ENCODE measurements at places on chromosomes 7 and 10.

DNA sequence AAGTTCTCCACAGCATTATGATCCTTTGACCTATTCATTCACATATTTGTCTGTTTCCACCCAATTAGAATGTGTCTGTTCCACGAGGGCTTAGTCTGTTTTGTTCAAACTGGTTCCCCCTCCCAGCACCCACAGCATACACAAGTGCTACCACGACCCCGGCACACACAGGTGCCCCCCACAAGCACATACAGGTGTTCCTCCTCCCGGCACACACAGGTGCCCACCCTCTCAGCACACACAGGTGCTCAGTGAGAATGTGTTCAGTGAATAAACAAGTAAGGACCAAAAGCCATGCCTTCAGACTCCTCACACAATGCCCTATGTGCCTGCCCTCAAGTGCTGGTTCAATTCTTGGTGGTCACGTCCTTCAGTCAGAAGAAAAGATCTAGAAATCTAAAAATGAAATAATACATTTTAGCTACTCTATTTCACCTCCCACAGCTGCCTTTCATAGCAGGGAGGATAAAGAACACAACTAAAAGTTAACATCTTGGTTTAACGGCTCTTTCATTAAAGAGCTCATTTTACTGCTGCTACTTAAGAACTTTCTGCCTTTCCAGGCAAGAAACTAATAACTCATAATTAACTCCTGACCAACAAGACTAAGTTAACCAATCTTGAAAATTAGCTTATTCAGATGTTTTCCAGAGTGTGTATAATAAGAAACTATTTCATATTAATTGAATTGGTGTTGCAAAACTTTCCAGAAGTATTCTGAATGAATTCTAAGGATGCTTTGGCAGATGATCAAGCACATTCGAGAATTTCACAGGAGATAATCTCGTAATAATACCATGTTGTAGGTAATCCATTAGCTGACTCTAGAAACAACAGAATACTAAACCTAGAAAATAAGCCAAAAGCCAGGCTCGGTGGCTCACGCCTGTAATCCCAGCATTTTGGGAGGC is 2.3 kb downstream of the DNMBP start:
- no peak for DNase-seq

DNA sequence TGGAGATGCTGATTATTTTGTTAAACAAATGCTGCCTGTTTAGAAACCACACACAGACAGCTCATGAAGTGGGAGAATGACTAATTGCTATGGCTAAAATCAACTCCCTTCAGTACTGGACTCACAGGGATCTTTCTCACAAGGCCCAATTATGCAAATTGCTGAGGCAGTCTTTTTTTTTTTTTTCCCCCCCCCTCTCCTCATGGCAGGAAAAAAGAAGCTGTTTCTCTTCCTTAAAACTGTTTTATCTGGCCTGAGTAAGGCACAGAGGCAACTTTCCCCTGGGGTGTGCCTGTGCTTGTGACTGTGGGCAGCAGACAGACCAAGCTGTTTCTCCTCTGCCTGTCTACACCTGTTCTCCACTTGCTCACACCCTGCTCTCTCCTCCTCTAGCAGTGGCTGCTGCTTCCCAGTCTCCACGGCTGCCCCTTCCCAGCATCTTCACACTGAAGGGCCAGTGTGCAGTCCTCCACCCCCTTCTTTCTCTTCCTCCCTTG is 65.4 kb upstream of the STEAP1B start:
- peak; percentile 82 for DNase-seq

DNA sequence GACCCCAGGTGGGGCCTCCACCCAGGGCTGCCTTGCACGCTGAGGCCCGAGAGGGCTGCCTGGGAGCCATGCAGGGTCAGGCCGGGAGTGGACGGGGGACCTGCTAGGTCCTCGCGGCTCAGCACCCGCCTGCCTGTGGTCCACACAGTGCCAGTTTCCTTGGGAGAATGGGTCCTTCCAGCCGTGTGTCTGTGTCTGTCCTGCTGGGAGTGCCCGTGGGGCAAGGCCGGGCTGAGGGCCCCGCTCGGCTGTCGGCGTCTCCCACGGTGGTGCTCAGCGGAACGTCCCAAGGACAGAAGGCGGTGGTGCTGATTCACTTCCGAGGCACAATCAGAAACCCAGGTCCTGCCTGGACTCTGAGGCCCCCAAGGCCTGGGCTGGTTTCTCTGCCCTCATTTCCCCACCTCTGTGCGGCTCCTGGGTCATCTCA is 23.2 kb upstream of the GTPBP4 start:
- no peak for DNase-seq

GRCh38 chr7:44306606-44307005 is 18.8 kb downstream of the CAMK2B start:
- DNase-seq: no peak

DNA sequence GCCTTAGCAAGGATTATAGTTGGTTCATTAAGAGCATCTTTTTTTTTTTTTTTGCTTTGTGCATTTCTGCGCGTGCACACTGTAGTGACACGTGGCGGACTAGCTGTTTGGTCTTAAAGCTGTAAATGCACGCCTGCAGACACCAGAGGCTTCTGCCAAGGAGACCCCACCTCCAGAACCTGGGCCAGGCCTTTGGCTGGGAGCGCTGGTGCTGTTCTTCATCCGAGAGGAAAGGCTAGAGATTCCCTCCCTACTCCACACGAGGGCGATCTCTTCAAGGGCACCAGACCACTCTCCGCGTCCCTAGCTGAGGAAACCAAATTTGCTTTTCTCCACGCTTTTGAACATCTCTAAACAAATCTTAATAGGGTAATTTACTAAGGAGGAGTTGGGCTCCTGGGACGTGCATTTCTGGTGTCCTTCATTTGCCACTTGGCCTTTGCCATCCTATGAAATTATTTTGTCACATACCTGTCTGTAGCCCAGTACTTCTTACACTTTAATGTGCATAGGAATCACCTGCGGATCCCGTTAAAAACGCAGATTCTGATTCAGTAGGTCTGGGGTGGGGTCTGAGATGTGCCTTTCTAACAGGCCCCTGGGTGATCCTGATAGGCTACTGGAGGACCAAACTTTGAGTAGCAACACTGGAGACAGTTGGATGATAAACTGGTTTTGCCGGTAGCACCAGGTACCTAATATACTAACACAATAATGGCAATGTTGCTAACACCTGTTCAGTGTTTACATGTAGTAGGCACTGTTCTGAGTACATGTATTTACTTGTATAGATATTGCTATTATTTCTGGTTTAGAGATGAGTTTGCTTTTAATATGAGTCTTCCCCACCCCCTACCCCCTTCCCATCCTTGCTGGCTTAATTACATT is 1.3 kb upstream of the SLC26A5 start:
- DNase-seq: peak; percentile 20

DNA sequence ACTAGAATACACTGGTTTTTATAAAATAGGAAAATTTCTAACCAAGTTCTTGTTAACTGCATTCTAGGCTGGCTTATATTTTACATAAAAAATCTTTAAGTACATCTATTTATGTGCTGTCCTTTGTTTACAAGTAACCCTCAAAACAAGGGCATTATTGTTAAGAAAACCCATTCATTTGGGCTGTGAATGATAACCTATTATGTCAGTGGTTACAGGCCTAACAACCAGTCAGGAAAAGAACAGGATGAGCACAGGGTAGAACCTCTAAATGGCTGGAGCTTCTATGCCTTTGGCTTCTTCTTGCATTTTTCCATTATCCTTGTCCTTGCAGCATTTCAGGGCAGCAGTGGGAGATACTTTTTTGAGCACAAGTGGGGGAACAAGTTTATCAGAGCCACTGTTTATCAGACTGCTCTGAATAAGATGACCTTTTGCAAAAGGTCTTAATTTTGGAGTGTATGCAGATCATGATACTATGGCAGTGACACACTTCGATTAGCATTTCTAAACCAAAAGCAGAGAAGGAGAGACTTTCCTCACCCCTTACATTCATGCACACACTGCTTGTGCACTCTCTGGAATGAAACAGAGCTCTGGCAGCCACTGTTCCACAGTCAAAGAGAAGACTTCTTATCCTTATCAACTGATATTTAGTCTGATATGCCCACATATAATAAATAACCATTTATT is 10.9 kb downstream of the GPR37 start:
- no peak for DNase-seq

GRCh38 chr10:48543182-48543844 is 61.6 kb downstream of the ARHGAP22 start:
- DNase-seq: no peak

DNA sequence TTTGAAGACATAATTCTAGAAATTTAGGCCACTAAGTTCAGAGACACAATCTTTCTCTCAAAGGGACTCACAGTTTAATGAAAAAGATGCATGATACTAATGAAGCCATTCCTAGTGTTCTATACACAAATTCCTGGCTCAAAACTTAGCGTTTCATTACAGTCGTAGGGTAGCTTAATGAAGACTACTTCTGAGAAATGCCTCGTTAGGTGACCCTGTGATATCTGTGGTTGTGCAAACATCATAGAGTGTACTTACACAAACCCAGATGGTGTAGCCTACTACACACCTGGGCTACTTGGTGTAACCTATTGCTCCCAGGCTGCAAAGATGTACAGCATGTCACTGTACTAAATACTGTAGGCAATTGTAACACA is 488 bp upstream of the CHCHD3 start:
- no peak for DNase-seq

DNA sequence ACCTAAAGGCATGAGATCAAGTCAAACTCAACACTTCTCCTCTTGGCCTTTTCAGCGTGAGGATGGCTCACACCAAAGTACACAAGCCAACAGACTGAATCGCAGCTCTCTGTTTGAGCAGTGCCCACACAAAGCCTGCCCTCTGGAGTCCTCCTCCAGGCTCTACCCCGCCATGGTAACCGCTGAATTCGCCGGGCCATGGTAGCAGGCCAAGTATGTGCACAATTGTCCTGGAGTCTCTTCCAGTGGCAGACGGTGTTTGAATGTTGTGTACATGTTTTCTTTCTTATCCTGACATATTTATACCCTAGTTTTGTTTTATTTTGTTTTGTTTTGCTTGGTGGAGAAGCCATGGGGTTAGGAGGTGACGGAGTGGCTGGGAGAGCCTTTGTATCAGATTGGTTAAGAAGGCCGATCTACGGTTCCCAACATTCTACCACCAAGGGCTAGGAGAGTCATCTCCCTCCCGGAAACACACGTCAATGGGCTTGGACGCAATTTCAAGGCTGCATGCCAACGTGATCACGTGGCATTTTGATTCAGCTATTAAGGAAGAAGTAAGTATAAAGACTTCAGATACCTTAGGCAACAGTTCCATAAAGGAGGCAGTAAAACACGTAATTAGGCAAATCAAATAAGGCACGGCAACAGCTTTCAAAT is 12.1 kb upstream of the SHH start:
- DNase-seq: no peak

DNA sequence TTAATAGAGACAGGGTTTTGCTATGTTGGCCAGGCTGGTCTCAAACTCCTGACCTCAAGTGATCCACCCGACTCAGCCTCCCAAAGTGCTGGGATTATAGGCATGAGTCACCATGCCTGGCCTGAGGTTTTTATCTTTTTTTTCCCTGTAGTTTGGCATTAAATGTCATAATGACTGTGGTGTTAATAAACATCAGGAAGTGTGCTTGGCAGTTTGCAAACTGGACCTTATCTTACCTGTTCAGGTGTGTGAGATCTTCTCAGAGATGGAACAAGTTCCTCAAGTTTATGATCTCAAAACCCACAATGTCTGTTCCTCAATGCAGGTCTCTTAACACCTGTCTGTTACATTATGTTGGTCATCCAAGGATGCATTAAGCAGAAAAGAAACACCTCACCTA is 80.0 kb downstream of the ARID5B start:
- peak; percentile 4 for DNase-seq

DNA sequence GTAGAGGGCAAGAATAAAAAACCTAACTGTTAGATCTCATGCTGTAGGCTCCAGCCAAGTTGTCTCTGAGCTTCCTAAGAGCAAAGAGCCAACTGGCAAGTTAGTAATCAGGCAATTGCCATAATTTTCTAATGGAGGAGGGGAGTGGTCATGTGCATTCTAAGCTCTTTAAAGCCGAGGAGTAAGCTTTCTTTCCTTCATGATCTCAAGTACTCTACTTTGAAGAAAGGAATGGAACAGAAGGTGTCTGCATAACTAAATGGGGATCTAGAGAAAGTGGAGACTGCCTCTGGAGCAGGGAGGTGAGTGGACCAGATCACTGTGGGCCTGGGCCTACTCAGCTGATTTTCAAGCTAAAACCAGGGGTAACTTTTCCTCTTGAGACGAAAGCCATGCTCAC is 37.7 kb upstream of the TOMM7 start:
- DNase-seq: no peak

GRCh38 chr10:31625566-31625965 is 303.1 kb downstream of the ARHGAP12 start:
- DNase-seq: peak; percentile 67

GRCh38 chr10:99983280-99983988 is 26.3 kb downstream of the DNMBP start:
- DNase-seq: peak; percentile 57

DNA sequence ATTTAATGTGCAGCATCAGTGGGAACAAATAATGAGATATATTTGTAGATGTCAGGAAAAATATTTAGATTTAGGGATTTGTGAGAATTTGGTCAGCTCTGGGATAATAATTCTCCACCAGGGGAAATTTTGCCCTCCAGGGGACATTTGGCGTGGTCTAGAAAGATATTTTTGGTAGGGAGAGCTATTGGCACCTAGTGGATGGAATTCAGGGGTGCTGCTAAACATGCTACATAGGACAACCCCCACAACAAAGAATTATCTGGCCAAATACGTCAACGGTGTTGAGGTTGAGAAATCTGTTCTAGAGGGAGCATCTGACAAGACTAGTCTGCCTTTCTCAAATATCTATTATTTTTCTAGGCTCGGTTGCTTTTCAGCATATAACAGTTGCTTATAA is 2.1 kb downstream of the ADK start:
- DNase-seq: no peak

GRCh38 chr7:36966039-36966438 is 241.7 kb upstream of the AOAH start:
- DNase-seq: no peak

DNA sequence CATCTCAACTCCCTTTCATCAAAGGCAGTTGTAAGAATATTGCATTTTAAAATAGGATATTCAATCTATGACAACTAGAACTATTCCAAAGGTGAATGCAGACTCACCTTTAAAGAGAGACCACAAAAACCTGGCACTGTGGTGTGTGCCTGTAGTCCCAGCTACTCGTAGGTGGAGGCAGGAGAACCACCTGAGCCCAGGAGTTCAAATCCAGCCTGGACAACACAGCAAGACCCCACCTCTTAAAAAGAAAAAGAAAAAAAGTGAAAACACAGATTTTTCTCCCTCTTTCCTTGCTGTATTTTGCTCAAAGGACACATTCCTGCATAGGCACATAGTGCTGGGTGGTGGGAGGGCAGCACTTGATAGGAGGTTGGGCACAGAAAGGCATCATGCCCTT is 739 bp upstream of the ALDH18A1 start:
- DNase-seq: no peak

GRCh38 chr10:679556-679955 is 9.9 kb downstream of the DIP2C start:
- no peak for DNase-seq

Measured in MV-4-11 (cell line).